Skin of body (tissue), 3 donors: ENCODE measurements at places on chromosomes 7 and 10. TPM values are rescaled to one million over a fixed set of nuclear protein-coding genes. Genes with fewer than 3 reads are reported as not detected.

DNA sequence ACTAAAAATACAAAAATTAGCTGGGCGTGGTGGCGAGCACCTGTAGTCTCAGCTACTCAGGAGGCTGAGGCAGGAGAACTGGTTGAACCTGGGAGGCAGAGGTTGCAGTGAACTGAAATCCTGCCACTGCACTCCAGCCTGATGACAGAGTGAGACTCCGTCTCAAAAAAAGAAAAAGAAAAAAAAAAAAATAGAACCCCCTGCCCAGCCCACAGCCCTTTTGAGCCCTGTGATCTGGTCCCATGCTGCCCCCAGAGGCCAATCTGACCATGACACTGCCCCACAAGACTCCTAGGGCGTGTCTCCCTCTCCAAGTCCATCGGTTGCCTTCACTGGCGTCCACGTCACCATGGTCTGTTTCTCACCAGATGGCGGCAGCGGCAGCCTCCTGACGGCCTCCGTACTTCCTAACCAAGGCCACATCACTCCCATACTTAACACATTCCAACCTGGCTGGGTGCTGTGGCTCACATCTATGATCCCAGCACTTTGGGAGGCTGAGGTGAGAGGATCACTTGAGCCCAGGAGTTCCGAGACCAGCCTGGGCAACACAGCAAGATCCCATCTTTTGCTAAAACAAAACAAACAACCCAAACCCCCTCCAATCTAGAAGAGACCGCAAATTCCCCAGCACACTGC is 18.0 kb downstream of the STX1A start:
- no peak for DNase-seq

Gene GPR26
- not detected for total RNA-seq

DNA sequence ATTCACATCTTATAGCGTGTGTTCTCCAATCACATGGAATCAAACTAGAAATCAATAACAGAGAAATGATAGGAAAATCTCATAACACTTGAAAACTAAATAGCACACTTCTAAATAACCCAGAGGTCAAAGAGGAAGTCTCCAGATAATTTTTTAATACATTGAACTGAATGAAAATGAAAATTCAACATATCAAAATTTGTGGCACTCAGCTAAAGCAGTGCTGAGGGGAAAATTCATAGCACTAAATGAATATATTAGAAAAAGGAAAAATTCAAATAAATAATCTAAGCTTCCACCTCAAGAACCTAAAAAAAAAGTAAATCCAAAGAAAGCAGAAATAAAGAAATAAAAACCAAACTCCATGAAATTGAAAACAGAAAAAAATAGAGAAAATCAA is 17.3 kb downstream of the CALML3 start:
- no peak for DNase-seq

Gene HMX3
- total RNA-seq = not detected

DNA sequence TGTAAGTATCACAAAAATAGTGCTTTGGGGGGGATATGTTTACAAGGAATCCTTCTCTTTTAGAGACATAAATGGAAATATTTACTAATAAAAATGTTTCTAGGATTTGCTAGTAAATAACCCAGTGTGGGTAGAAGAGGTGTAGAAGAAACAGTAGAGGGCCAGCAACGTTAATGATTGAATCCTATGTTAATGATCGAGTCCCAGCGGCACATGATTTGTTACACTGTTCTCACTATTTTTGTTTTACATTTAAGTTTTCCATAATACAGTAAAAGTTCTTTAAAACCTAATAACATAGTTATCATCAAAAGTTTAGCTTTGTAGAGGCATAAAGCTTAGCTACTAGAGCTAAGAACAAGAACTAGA is 66.0 kb downstream of the UBE2H start:
- no peak for DNase-seq
